ENCODE measurements at places on chromosomes 11 and 22.

- no peak for DNase-seq
These were observed 1.1 kb downstream of the RBFOX2 start for GRCh38 chr22:36027579-36027934.

GRCh38 chr11:109894242-109894641 is 198.9 kb upstream of the ZC3H12C start:
- DNase-seq = no peak

DNA sequence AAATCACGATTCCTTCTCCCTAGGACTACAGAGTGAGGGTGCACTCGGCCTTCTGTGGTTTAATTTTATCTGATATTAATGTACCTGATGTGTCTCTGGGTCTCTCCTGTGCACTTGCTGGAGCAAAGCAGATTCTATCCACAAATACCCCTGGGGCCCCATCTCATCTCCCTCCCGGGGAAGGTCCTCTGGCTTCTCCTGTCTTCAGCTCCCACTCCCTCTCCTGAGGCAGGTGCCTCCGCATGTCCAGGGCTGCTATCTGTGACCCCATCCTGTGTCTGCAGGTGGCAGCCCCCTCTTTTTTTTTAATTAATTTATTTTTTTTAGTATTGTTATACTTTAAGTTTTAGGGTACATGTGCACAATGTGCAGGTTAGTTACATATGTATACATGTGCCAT is 558.7 kb downstream of the BRD1 start:
- no peak for DNase-seq

- no peak for DNase-seq
These were observed 27.1 kb downstream of the CWF19L2 start for GRCh38 chr11:107430525-107430924.
